ENCODE measurements at places on chromosomes 5 and 9.

GRCh38 chr9:93301911-93302541, 118.1 kb downstream of the WNK2 start:
- no peak for DNase-seq

- DNase-seq = no peak
These were observed 6.4 kb upstream of the ARL14EPL start for GRCh38 chr5:116025866-116026265.

GRCh38 chr5:153960269-153961215, 78.2 kb downstream of the FAM114A2 start:
- no peak for DNase-seq

- no peak for DNase-seq
These were observed 31.5 kb downstream of the PAX5 start for GRCh38 chr9:37002413-37003217.

DNA sequence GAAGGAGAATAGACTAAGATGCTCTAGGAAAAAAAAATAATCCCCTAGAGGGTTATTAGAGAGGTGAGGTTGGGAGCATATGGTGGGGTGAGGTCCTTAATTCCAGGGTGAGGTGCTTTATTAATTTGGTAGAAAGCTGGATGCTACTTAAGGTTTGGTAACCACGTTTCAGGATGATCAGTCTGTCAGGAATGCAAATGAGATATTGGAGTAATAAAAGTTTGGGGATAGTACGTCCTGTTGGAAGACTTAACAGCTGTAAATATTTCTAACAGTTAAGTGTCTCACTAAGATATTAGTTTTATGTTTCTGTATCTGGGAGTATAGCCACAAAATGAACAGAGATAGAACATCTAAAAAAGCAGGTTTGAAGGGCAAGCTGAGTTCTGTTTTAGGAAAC, 578.9 kb downstream of the CETN3 start:
- DNase-seq = no peak

DNA sequence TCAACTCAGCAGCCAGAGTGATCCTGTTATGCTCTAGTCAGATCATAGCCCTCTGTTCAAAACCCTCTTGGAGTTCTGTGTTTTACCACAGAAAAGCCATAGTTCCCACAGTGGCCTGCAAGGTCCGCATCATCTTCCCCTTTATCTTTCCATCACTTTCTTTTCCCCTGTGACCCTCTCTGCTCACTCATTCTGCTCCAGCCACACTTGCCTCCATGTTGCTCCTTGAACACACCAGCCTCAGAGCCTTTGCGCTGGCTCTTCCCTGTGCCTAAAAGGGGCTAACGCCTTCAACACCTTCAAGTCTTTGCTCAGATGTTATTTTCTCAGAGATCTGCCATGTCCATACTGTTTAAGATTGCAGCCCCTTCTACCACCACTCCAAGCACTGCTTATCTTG, 26.3 kb downstream of the CSF2 start:
- no peak for DNase-seq

GRCh38 chr9:126033318-126033717, 286.1 kb downstream of the PBX3 start:
- DNase-seq = no peak

- DNase-seq = no peak
These were observed 67.3 kb downstream of the STRBP start for GRCh38 chr9:123201083-123201482.

DNA sequence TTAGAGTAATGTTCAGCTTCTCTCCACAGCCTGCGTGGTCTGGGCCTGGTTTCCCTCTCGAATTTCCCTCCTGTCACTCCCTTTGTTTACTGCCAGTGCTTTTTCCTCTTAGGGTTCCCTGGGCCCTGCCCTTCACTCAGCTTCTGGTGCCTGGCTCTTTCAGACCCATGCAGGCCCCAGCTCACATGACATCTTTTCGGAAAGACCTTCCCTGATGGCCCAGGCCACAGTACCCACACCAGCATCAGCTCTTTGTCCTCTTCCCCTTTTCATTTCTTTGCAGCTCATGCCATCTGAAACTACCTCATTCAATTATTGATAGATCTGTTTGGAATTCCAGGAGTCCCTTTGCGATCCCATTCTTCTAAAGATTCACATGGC, 68.1 kb upstream of the ABL1 start:
- DNase-seq = no peak
